Activated CD4-positive, alpha-beta T cell treated with anti-CD3 and anti-CD28 coated beads for 4 hours (primary cell): ENCODE measurements at places on chromosomes 2 and 18.

- DNase-seq, result no peak
Measured at GRCh38 chr18:57171026-57171425, 24.1 kb downstream of the BOD1L2 start.

DNA sequence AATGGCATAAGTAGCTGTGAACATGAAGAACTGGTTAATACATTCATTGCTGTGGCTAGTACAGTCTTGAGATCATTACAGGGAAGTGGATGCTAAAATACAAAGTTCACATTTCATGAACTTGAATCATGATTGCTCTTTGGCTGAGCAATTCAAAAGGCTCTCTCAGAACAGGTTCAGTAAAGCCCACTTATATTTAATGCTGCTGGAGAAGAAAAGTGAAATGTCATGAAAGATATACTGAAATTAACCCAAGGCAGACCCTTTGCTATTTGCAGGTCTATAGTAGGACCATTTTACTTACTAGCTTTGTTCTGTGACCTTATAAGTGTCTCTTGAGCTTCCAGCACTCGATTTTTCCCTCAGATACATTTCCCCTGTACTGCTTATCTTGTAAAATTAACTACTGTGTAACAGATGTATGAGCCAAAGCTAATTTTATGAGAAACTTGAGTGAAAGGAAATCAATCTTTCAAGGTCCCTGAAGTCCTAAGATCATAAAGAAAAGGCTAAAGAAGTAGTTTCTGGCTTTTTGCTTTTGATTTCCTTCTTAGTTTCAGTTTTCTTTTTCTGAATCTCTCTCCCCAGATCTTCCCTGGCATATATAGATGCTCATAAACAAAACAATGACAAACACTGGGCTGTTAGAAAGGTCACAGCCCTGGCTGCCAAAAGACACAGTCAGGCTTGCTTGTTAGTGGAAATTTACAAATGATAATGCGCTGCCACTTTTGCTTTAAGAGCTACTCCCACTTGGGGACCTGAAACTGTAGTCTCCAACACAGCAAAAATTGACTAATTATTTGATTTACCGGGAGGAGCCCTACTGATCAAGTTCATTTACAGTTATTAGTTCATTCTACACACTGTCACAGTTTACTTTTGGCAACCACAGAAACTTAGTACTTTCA is 132.7 kb upstream of the XPO1 start:
- no peak for DNase-seq

DNA sequence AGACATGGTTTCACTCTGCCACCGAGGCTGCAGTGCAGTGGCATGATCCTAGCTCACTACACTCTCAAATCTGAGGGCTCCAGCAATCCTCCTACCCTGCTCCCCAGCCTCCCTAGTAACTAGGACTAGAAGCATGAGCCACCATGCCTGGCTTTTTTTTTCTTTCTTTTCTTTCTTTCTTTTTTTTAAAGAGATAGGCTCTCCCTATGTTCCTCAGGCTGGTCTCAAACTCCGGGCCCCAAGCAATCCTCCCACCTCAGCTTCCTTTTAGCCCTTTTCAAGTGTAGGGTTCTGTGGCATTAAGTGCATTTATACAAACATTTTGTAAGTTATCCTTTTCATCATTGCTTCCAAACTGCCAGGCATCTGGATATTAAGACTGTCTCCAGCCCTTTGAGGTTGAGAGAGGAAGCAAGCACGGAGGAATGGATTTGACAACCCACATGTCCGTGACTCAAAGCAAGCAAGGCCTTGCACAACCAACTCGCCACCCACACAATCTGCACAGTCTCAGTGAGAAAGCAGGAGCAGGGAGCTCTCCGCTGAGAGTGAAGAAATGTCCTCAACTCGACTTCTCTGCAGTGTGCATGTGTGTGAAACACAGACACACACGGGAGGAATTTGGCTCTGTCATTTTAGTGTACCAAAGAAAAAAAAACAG is 65.6 kb downstream of the ATP8B1 start:
- no peak for DNase-seq

- no peak for DNase-seq
Measured at GRCh38 chr2:197828464-197829135, 24.2 kb downstream of the PLCL1 start.

DNA sequence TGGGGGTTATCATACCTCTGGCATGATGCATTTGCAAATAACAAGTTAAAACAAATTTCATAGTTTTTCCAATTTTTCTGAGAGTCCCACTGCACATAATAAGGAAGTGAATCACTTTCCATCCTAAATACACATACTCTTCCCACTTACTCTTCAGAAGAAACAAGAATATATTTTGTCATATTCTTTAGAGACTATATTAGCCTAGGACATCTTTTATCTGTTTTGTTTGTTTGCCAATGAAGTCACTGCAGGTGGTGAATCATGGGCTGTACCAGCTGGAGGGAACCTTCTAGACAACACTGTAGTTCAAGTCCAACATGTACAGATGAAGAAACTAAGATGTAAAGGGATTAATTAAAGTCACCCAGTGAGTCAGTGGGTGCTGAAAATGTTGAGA is 116.8 kb downstream of the XIRP2 start:
- no peak for DNase-seq

DNA sequence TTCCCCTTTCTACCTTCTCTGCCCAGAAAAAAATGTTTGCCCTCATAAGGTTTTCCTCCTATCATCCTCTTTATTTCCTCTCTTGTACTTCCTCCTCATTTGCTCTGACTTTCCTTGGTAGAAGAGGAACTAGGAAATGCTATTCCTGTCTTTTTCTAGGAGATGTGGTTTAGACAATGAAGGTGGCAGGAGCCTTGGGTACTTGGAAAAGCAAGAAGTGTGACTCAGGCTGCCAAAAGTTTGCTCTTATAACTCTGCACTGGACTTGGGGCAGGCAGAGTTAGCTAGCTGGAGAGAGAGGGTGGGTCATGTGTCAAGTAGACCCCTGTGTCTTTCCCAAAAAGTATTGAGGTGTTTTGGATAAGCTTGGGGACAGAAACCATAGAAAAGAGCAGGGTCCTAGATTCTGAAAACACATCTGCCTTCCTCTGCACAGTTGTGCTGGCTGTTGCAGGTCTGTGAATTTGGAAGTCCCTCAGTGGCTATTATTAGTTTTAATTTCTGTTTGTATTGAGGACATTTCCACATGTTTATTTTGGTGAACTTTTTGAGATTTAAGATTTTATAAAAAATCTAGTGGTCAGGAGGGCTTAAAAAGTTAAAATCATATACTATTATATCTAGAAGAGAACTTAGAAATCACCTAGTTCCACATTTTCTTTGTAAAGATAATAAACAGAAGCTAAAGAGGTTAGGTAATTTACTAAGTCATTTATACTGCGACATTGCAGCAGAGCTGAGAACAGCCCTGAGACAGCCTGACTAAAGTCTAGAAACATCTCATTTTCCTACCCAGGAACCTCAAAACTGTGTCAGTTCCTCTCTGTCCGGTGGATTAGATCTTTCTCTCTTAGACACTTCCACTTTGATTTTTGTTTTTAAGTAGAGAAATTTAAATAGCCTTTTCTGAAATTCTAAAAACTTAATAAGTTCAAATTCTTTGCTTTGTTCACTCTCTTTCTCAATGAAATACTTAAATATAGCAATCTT is 16.0 kb downstream of the INSIG2 start:
- no peak for DNase-seq
